ENCODE measurements at places on chromosomes 3 and 15. TPM values are rescaled to one million over a fixed set of nuclear protein-coding genes. Genes with fewer than 3 reads are reported as not detected.

RASA2 gene
- 25.0 TPM for total RNA-seq

EFCAB12 gene
- 1.2 TPM for total RNA-seq

PCOLCE2 gene
- total RNA-seq = 17.0 TPM

MCTP2 gene
- 9.2 TPM for total RNA-seq

GNB4 gene
- total RNA-seq = 13.3 TPM

GRCh38 chr3:189967254-189967865, 153.3 kb downstream of the P3H2 start:
- DNase-seq = no peak

- DNase-seq = no peak
These were observed 57.6 kb upstream of the BCL6 start for GRCh38 chr3:187802928-187803259.
